ENCODE measurements at places on chromosomes 2 and 18.
A peak's percentile ranks its signal among the peaks of the same experiment; 100 is the strongest.

GRCh38 chr18:10141559-10141958 is 227.7 kb downstream of the VAPA start:
- no peak for DNase-seq

GRCh38 chr2:10794876-10795275 is 17.7 kb downstream of the PDIA6 start:
- no peak for DNase-seq

GRCh38 chr18:48388478-48388877 is 20.7 kb downstream of the ZBTB7C start:
- DNase-seq: no peak

DNA sequence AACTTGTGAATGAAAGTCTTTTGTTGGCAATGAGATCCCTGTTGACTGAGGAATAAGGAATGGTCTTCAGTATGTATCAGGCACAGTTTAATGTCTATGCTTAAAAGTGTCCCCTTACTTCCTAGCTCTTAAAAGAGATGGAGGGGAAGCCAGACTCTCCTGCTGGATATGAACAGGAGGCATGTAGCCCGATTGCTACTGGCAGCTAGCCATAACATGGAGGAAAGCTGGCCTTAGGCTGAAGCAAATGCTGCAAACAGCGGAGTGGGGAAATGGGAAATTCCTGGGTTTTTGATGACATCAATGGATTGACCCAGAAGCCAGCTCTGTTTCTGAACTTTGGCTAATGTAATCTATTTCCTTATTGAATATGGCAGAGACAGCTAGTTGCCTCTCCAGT is 266.1 kb downstream of the SLC4A3 start:
- no peak for DNase-seq

GRCh38 chr18:62413206-62413605 is 88.1 kb downstream of the TNFRSF11A start:
- no peak for DNase-seq

GRCh38 chr18:9210966-9211365 is 74.4 kb downstream of the ANKRD12 start:
- DNase-seq: no peak

- no peak for DNase-seq
Observed at GRCh38 chr2:62152000-62152399, 43.9 kb upstream of the B3GNT2 start.

DNA sequence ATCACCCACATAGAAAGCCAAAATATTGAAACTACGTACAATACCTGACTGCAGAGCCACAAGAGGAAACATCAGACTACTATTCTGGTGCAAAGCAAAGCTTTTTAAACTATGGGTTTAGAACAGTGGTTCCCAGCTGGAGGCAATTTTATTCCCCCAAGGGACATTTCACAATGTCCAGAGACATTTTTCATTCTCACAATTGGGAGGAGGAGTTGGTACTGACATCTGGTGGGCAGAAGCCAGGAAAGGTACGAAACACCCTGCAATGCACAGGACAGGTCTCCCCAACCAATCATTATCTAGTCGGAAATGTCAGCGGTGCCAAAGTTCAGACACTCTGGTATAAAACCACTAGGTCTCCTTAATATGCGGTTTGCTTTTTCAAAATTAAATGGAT is 88.4 kb upstream of the ARL5A start:
- no peak for DNase-seq

- DNase-seq: peak; percentile 58
Observed at GRCh38 chr2:64214281-64215115, 70.3 kb upstream of the PELI1 start.

GRCh38 chr2:12722447-12723316 is 5.9 kb downstream of the TRIB2 start:
- DNase-seq: no peak

All from DMS153 (cell line).